ENCODE measurements at places on chromosomes 2 and 18.

- peak; percentile 80 for DNase-seq
These were observed 9.1 kb upstream of the NR4A2 start for GRCh38 chr2:156341452-156342253.

- DNase-seq = no peak
These were observed 229.8 kb upstream of the CDH19 start for GRCh38 chr18:66833646-66834045.

DNA sequence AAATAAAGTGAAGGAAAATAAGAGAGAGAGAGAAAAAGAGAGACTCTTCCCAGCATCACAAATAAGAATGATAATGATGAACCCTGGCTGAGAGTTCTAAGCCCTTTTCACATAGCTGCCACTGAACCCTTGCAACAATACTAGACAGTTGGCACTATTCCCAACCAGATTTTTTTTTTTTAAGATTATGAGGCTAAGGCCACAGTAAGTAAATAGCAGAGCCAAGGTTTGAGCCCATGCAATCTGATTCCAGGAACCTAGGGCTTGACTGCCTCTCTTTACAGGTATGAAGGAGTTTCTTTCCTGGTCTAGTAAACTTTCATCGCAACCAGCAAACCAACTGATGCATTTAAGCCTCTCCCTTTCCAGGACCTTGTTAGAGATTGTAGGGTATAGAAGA, 424.6 kb downstream of the NCKAP5 start:
- no peak for DNase-seq

- peak; percentile 63 for DNase-seq
These were observed 59.9 kb downstream of the SUMO1 start for GRCh38 chr2:202178346-202178958.

DNA sequence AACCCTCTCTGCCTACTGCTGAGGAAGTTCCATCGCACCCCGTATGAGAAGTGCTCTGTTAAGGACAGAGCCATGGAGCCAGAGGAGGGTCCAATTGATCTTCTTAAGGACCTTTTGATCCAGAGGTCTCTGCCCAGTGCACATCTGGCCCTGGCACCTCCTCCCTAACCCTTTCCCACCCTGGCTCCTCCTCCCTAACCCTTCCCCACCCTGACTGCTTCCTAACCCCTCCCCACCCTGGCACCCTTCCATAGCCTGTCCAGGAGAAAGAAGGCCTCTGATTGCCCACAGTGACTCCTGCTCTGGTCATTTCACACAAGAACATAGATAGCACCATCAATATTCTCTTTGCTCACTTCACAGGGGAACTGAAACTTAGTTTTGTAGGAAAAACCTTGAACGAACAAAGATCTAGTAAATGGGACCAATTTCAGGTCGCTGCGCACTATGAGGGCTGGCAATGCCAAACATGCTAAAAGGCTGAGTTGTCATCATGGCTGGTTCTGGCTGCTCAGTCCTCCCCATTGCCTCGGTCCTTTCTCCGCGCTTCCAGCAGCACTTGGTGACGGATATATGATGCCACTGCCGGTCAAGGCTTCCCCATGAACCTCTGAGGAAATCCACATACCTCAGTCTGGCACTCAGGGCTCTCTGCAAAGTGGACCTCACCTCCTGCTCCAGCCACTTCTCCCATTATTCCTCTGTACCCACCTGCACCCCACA, 49.2 kb downstream of the PKDCC start:
- DNase-seq = no peak

GRCh38 chr2:172241222-172241621, 138.5 kb upstream of the DLX2 start:
- no peak for DNase-seq

Data from hematopoietic multipotent progenitor cell treated with erythropoietin and hydrocortisone succinate and interleukin-3 and kit ligand, for 15 days (in vitro differentiated cells).